Hepatocyte (in vitro differentiated cells): ENCODE measurements at places on chromosomes 5 and 9. TPM values are rescaled to one million over a fixed set of nuclear protein-coding genes. Genes with fewer than 3 reads are reported as not detected.
A peak's percentile ranks its signal among the peaks of the same experiment; 100 is the strongest.

GRCh38 chr9:87149799-87150198 is 202.5 kb upstream of the GAS1 start:
- no peak for DNase-seq

GRCh38 chr9:4026905-4027304 is 273.0 kb downstream of the GLIS3 start:
- DNase-seq: peak; percentile 51

DNA sequence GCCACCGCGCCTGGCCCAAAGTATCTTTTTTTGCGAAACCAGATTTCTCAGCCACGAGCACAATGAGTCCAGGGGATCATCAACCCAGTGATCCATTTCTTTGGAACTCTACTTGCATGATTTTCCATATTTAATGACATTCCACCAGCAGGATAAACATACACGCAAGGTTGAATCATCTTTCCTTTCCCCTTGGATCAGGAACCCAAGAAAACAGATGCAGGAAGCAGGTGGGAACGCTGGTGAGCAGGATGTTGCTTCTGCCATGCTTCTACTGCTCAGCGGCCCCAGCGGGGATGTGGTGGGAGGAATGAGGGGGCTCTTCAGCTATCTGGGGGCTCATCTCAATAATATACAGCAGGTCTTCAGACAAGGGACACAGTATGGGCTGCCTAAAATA is 118.2 kb downstream of the SEC61B start:
- DNase-seq: no peak

PTGES gene
- total RNA-seq: 17.1 and 26.4 TPM in 2 replicates

PLPP7 gene
- 0.20 TPM in 1 of 2 replicates, not detected in the other for total RNA-seq

PCDHB12 gene
- 1.1 and 1.4 TPM in 2 replicates for total RNA-seq

- DNase-seq: no peak
Measured at GRCh38 chr5:124461941-124462340, 284.5 kb downstream of the ZNF608 start.

GRCh38 chr9:110975278-110975677 is 63.0 kb downstream of the LPAR1 start:
- no peak for DNase-seq

MZB1 gene
- total RNA-seq: not detected in 2 replicates

ANKRD31 gene
- total RNA-seq: 0.47 and 0.60 TPM in 2 replicates

GRCh38 chr9:353077-353476 is 138.4 kb downstream of the DOCK8 start:
- DNase-seq: no peak

DNA sequence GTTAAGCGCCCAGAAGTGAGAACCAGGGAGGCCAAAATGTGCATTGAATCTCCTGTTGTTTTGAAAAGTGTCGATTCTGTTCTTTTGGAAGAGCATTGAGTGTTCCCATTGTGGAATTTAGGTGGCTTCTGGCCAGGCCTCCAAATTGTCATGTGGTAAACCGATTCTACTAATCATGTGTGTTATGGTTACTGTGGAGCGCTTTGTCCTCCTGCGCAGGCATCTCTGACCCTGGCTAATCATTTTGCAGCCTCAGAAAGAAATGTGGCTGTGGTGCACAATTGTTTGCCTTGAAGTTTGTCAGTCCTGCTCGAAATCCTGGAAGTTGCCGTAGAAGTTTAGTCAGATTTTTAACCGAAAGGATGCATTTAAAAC is 121.3 kb downstream of the RASGRF2 start:
- no peak for DNase-seq

- no peak for DNase-seq
Measured at GRCh38 chr5:149740866-149741459, 10.9 kb downstream of the PPARGC1B start.

DNA sequence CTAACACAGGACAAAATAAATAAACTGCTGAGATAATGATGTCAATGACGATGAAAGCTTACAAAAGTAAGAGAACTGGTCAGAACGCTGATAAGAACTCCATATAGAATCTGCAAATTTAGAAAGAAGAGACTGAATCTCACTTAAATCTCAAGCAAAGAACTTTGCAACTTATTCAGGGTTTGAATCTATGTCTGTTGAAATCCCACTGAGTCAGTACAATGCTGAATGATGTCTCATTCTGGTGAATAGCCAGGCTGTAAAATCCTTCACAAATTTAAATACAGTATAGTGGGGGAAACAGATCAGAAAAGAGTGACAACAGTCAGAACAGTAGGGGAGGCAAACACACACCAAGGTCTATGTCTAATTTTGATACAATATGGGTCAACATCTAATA is 38.9 kb upstream of the NR3C1 start:
- DNase-seq: no peak

GRCh38 chr5:57181154-57181553 is 7.3 kb downstream of the GPBP1 start:
- DNase-seq: no peak

DNA sequence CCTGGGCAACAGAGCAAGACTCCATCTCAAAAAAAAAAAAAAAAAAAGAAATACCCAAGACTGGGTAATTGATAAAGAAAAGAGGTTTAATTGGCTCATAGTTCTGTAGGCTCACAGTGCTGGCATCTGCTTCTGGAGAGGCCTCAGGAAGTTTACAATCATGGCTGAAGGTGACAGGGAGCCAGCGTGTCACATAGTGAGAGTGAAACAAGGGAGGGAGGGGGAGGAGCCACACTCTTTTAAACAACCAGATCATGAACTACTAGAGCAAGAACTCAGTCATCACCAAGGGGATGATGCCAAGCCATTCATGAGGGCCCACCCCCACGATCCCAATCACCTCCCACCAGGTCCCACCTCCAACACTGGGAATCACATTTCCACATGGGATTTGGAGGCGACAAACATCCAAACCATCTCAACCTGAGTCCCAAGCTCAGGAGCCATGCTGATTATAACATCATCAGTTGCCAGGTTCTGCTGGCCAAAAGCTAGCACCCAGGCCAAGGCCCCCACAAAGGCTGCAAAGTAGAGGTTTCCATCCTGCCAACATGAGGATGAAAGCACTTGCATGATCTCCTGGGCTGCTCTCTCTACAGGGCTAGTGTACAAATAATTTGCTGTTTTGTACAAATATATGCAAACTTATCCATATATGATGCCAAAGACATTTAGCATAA is 15.3 kb downstream of the DENND1A start:
- no peak for DNase-seq

MRPL22 gene
- total RNA-seq: 28.7 and 34.4 TPM in 2 replicates
